ENCODE measurements at places on chromosomes 12 and 14. TPM values are rescaled to one million over a fixed set of nuclear protein-coding genes. Genes with fewer than 3 reads are reported as not detected.
A peak's percentile ranks its signal among the peaks of the same experiment; 100 is the strongest.

- DNase-seq = no peak
Measured at GRCh38 chr12:132572106-132572505, 38.3 kb downstream of the LRCOL1 start.

GRCh38 chr14:49008363-49008762 is 577.8 kb downstream of the RPS29 start:
- no peak for DNase-seq

GRCh38 chr12:68976395-68976841 is 43.4 kb upstream of the CPM start:
- DNase-seq = no peak

The TAS2R42 gene
- not detected for total RNA-seq

DNA sequence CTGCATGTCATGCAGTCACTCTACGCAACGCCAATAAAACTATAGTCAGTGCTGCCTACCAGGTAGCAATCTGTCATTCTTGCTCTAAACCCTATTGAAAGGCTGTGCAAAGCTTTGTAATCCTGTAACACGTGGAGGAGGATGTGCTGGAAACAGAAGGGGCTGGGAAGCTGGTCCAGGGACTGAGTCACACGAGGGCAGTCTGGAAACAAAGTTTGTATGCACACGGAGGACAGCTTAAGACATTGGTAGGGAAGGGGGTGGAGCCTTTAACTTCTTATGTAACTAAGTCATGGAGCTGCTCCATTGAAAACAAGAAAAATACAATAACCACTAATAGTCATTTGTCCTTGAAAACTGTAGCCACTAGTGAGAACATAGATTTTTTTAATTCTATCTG is 128.0 kb downstream of the BCAT1 start:
- peak; percentile 61 for DNase-seq

DNA sequence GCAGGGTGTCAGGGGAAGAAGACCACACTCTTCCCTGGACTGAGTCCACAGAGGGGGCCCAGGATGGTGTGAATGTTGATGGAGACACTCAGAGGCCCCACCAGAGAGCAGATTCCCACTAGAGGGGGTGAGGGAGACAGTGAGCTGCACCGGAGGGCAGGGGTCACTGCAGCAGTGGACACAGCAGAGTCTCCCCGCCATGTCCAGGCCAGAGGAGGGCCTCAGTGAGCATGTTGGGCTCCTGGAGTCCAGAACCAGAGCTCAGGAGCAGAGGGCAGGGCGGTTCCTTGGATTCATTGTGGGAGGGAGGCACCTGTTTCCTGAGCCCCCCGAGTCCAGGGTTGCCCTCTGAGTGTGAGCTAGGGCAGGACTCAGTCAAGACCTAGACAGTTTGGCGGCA is 1.8 kb upstream of the KRT82 start:
- DNase-seq = no peak

DNA sequence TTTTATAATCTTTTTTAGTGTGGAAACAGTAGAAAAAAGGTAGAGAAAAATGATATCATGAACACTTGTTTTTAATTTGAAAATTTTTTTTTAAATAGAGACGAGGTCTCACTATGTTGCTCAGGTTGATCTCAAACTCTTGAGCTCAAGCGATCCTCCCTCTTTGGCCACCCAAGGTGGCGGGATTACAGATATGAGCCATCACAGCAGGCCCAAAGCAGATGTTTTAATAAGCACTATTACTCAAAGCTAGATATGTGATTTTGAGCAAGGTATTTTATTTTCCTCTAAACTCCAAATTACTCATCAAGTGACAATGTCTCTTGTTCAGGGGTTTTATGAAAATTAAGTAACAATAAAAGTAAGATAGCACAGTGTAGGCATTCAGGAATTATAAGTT is 10.7 kb upstream of the WDR89 start:
- no peak for DNase-seq

Measured in fibroblast of villous mesenchyme (primary cell).